ENCODE measurements at places on chromosomes 5 and 9. TPM values are rescaled to one million over a fixed set of nuclear protein-coding genes. Genes with fewer than 3 reads are reported as not detected.

- DNase-seq, result no peak
Observed at GRCh38 chr9:125485471-125486151, 221.4 kb downstream of the MAPKAP1 start.

The DNAI1 gene
- total RNA-seq, result not detected

The PCDHGA8 gene
- total RNA-seq, result 0.54 TPM

GRCh38 chr5:176771102-176771845 is 39.1 kb upstream of the UNC5A start:
- no peak for DNase-seq

- DNase-seq, result no peak
Observed at GRCh38 chr5:5572976-5573797, 150.7 kb downstream of the ICE1 start.

The PARP8 gene
- total RNA-seq, result 4.3 TPM

DNA sequence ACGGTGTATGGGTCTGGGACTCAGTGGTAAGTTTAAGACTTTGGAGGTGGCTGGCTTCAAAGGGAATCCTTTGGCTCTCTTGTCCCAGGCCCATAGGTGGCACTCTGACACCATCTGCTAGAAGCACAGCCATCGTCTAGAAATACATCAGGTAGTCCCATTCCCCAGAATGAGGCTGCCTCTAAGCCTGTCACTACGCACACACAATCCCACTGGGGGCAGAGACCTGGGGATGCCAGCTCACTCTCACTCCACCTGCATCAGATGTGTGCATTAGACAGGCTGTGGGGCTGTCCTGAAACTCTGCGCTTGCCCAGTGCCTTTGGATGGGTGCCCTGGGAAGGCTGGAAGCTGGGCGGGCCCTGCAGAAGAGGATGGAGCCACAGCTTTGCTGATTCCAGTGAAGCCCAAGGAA is 127.5 kb upstream of the PANK3 start:
- no peak for DNase-seq

The LRRC19 gene
- not detected for total RNA-seq

The TLX3 gene
- total RNA-seq, result not detected

- no peak for DNase-seq
Observed at GRCh38 chr9:115237385-115237998, 119.5 kb upstream of the TNC start.

- no peak for DNase-seq
Observed at GRCh38 chr5:173583346-173583745, 33.1 kb downstream of the BOD1 start.

DNA sequence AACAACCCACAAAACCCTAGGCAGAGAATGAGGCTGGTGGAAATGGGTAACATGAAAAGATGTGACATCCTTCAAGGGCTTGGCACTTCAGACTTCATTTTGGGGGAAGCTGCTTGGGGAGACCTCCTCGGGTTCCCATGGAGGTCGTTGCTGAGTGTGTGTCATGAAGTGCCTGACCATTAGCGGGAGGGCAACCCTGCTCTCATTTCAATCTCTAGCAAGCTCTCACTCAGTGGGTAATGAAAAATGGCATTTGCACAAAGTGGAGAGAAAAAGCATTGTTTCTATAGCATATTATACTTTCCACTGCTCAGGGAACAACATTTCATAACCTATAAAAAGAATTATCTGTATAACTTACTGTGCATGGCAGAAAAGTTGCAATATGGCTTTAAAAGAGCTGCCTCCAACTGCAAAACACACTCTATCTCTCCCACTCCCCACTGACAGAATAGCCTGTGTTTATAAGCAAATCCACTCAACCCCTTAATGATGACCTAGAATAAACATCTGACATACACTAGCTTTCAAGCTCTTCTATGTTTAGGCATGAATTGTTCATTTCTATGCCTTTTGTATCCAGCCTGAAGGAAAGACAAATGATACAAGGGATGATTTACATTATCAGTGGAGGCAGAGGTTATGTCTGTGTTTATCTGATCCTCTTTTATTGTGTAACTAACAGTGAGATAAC is 357.2 kb downstream of the ZSWIM6 start:
- DNase-seq, result no peak

The SHC3 gene
- 0.27 TPM for total RNA-seq

The BTNL8 gene
- under 0.01 TPM for total RNA-seq

GRCh38 chr9:114341991-114342390 is 12.3 kb downstream of the ORM2 start:
- DNase-seq, result no peak

DNA sequence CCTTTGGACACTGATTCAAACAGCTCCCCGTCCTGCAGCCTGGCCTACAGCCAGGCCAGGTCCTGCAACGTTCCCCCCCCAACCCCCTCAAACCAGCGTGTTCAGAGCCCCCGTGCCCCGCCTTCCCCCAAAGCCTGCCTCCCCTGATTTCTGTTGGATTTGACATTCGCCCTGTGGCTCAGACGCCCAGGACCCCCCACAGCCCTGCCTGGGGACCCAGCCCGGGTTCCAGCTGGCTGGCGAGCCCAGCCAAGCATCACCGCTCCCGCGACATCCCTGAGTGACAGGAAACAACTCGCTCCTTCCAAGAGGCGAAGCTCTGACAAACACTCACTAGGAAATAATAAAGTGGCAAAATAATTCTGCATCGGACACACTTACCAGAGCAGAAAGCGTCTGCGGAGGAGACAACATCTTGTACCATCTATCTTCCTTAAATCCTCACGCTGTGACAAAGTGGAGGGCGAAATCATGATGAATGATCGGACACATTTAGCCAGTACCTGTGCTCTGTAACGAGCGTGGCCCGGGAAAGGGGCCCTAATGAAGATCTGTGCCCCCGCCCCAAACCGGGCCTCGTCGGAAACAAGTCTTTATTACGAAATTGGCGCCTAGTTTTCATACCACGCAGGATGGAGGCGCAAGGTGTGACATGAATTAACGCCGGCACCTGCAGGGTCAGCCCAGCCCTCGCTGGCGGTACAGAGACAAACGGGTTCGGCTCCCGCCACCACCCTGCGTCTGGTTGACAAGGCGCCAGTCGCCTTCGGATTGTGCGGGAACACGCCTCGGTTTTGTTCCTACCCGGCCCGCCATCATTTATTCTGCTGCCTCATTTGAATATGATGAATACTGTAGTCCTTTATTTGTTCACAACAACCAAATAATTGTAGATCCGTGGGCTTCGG is 91.0 kb upstream of the MVB12B start:
- DNase-seq, result no peak

GRCh38 chr5:106957336-106957735 is 713.4 kb downstream of the EFNA5 start:
- DNase-seq, result no peak

DNA sequence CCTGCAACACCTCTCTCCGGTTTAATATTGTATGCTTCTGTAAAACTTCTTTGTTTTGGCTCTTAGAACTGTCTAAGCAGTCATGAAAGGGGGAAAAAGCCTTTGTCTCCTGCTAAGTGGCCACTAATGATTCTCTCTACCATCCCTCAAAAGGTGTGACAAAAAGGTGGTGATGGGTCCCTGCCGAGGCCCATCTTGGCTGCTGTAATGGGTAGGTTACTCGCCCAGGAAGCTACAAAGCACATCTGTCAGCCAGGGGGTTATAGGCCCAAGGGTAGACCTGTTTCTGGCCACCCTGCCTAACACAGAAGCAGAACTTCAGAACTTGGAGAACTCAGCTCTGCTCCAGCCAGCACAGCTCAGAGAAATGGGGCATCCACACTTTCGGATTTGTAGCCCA is 1.6 kb downstream of the FAM219A start:
- DNase-seq, result no peak

The DBN1 gene
- 28.5 TPM for total RNA-seq

GRCh38 chr5:107419498-107419897 is 251.2 kb downstream of the EFNA5 start:
- DNase-seq, result no peak
